Activated CD4-positive, alpha-beta T cell treated with anti-CD3 and anti-CD28 coated beads, Interleukin-2, amount 10 ng/mL, durations not matched to agents 7 days and 5 days (primary cell): ENCODE measurements at places on chromosomes 6 and 20. TPM values are rescaled to one million over a fixed set of nuclear protein-coding genes. Genes with fewer than 3 reads are reported as not detected.

- peaks cover 4% of the 10 kb centered on the region for H3K27me3 ChIP-seq
- no peaks in the 10 kb centered on the region for H3K36me3 ChIP-seq
- DNase-seq, result no peak
- no peak overlapping the region for H3K27ac ChIP-seq
Observed at GRCh38 chr20:58577871-58578598, 62.8 kb upstream of the APCDD1L start.

The OPRL1 gene
- 1.6 TPM for total RNA-seq

GRCh38 chr20:50015636-50015992, 32.8 kb downstream of the SNAI1 start:
- no peaks in the 10 kb centered on the region for H3K36me3 ChIP-seq
- H3K27ac ChIP-seq, result no peak overlapping the region
- no peak overlapping the region for H3K4me3 ChIP-seq

DNA sequence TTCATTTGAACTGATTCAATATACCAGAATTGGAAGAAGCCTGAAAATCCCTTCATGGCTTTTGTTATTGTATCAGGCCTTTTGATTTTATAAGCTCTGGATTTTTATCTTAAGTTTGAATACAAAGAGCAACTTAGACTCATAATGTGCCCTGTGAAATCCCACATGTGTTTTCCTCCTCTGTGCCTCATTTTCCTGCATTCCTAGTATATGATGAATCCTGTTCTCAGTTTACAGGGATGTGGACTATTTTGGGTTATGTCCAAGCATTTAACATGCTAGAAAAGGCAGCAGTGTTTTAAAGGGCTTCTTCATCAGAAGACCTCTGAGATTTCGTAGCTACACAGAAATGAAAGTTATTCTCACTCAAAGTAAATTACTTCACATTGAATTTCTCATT, 455.0 kb downstream of the RFPL4B start:
- H3K27me3 ChIP-seq, result no peaks in the 10 kb centered on the region
- H3K27ac ChIP-seq, result no peak overlapping the region
- H3K4me1 ChIP-seq, result no peaks in the 10 kb centered on the region
- H3K4me3 ChIP-seq, result no peak overlapping the region
- no peak for DNase-seq
- H3K36me3 ChIP-seq, result no peaks in the 10 kb centered on the region

DNA sequence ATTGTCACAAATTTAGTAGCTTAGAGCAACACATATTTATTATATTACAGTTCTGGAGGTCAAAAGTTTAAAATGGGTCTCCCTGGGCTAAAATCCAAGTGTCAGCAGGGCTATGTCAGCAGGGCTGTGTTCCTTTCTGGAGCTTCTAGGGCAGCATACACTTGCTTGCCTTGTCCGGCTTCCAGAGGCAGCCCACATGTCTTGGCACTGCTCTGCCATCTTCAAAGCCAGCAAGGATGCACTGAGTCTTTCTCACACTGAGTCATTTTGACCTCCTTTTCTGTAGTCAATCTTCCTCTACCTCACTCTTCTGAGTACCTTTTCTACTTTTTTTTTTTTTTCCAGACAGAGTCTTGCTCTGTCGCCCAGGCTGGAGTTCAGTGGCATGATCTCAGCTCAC, 39.0 kb downstream of the ADGRF4 start:
- H3K27ac ChIP-seq, result no peak overlapping the region

DNA sequence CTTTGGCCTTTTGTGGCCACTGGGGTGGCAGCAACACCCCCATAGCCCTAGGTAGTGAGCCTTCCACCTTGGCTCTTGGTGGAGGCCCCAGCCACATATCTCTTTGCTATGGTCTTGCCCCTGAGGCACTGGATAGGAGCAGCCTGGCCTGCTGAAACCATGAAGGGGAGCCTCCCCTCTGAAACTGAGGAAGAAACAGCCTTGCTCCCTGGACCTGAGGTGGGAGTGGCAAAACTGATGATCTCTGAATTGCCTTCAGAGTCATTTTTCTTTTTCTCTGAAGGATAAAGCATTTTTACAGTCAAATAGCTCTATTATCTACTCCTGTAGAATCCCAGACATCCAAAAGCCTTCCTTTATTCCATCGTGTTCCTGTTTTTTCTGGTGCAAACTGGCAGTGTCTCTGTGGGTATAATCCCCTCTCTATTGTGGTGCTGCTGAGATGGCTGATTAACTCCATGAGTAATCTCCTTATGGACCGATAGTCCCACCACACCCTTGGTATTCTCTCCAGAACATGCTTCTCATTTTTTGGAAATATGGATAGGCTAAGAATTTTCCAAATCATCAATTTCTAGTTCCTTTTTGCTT, 22.0 kb upstream of the PRSS35 start:
- no peak for DNase-seq
- no peak overlapping the region for H3K4me3 ChIP-seq
- H3K27me3 ChIP-seq, result no peaks in the 10 kb centered on the region

DNA sequence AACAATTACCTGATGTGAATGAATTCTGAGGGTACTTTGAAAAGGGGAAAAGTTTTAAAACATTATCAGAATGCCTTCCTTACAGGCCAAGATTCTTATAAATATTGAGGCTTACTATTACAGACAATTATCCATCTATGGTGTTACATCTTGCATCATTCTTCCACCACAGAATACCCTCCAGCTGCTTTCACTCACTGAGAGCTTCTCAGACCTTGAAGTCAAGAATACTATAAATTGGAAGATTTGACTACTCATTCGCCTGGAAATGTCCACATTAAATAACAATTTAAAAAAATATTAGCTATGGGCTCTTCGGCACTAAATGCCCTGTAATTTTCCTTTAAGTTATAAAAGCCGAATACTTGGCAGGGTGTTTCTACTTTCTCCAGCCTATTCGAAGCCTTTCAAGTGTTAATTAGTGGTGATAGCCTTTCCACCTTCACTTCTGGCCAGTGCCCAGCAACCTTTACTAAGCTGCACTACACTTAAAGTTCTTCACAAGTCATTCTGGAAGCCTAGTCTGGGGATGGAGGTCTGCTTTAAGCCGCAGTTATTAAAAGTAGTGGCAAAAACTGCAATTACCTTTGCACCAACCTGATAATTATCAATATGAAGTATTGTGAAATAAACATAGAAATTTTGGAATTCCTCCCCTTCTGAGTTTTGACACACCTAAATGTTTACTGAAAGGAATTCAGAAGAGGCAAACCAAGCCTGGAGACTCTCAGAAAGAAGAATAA, 100.9 kb downstream of the BMP5 start:
- H3K4me1 ChIP-seq, result no peaks in the 10 kb centered on the region
- DNase-seq, result no peak
- H3K27me3 ChIP-seq, result no peaks in the 10 kb centered on the region

GRCh38 chr6:7106215-7106751, 1.5 kb upstream of the RREB1 start:
- peak overlapping the region; percentile 95 for H3K27ac ChIP-seq
- peaks cover 26% of the 10 kb centered on the region for H3K4me1 ChIP-seq
- peak overlapping the region; percentile 82 for H3K4me3 ChIP-seq
- DNase-seq, result no peak

- peaks cover 26% of the 10 kb centered on the region for H3K4me1 ChIP-seq
- no peak for DNase-seq
Observed at GRCh38 chr6:135854799-135855198, 3.3 kb downstream of the PDE7B start.

The CCN5 gene
- total RNA-seq, result not detected

- peaks cover 14% of the 10 kb centered on the region for H3K27me3 ChIP-seq
- no peaks in the 10 kb centered on the region for H3K4me1 ChIP-seq
- no peak overlapping the region for H3K4me3 ChIP-seq
- DNase-seq, result no peak
- H3K27ac ChIP-seq, result no peak overlapping the region
- no peaks in the 10 kb centered on the region for H3K36me3 ChIP-seq
Observed at GRCh38 chr6:122770835-122771601, 8.5 kb upstream of the FABP7 start.

The MEI4 gene
- not detected for total RNA-seq

DNA sequence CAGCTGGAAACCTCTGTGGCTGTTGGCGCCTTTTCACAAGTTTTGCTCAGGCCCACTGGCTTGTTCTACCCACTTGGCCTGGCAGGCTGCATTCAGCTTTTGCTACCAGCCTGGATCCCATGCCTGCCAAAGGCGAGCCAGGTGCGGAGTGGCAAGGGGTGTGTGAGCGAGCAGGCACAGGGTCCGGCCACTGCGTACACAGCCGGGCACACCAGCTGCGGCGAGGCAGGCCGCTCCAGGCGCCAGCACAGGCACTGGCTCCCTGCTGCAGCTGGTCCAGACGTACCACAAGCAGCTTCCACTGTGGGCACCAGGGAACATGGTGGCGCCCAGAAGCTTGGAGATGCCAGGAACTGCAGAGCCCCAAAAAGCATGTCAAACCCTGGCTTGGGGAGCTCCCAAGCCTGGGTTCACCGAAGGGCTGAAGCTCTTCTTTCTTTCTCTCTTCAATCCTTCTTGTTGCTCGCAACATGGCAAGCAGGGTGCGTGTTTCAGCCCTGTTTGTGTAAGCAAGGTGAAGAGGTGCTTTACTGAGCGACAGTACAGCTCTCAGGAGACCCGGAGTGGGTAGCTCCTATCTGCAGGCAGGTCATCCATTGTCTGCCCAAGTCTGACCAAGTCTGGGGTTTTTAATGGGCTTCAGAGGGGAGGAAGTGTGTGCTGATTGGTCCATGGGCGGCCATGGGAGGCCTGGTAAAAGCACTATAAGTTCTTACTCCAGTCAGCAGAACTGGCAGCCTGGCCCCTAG, 32.6 kb upstream of the GRM4 start:
- no peak overlapping the region for H3K4me3 ChIP-seq
- H3K4me1 ChIP-seq, result peaks cover 21% of the 10 kb centered on the region
- H3K27me3 ChIP-seq, result no peaks in the 10 kb centered on the region
- H3K27ac ChIP-seq, result no peak overlapping the region
- H3K36me3 ChIP-seq, result peaks cover 7% of the 10 kb centered on the region
- no peak for DNase-seq

The PLAGL1 gene
- 4.5 TPM for total RNA-seq

The BHLHE23 gene
- not detected for total RNA-seq

- H3K27ac ChIP-seq, result no peak overlapping the region
- H3K27me3 ChIP-seq, result no peaks in the 10 kb centered on the region
- no peak for DNase-seq
Observed at GRCh38 chr6:23307516-23307915, 738.1 kb downstream of the HDGFL1 start.

DNA sequence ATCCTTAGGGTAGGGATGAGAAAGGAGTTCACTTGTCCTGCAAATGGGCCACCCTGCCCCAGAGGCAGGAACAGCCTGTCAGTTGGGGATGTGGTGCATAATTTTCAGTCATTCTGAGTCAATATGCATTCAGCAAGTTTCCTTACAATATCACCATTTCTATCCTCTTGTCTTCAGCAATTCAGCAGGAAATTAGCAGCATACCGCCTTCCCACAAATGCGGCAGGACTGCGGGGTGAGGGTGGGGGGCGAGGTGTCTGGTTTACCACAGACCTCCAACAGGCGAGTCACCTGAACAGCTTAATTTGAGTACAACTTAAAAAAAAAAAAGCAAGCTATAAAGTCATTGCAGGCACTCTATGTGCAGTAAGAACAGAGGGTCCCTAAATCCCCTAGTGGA, 126.8 kb downstream of the MAP3K7 start:
- no peaks in the 10 kb centered on the region for H3K27me3 ChIP-seq
- no peak for DNase-seq
- H3K36me3 ChIP-seq, result peaks cover 33% of the 10 kb centered on the region
- H3K27ac ChIP-seq, result peak overlapping the region; percentile 95

- peaks cover 4% of the 10 kb centered on the region for H3K36me3 ChIP-seq
- no peak overlapping the region for H3K27ac ChIP-seq
- H3K4me3 ChIP-seq, result no peak overlapping the region
- H3K27me3 ChIP-seq, result no peaks in the 10 kb centered on the region
- peaks cover 24% of the 10 kb centered on the region for H3K4me1 ChIP-seq
- DNase-seq, result no peak
Observed at GRCh38 chr6:42349753-42350511, 101.8 kb downstream of the TRERF1 start.

- peaks cover 30% of the 10 kb centered on the region for H3K4me1 ChIP-seq
- peaks cover 35% of the 10 kb centered on the region for H3K36me3 ChIP-seq
- peak overlapping the region; percentile 88 for H3K27ac ChIP-seq
- H3K27me3 ChIP-seq, result peaks cover under 1% of the 10 kb centered on the region
- no peak for DNase-seq
Observed at GRCh38 chr6:127483399-127484055, 24.3 kb upstream of the KIAA0408 start.

The MUC21 gene
- total RNA-seq, result not detected

GRCh38 chr6:81896525-81897503, 144.3 kb upstream of the TENT5A start:
- no peak overlapping the region for H3K27ac ChIP-seq
- no peaks in the 10 kb centered on the region for H3K4me1 ChIP-seq
- no peak for DNase-seq
- no peaks in the 10 kb centered on the region for H3K36me3 ChIP-seq

GRCh38 chr6:109447878-109448555, 7.5 kb downstream of the SMPD2 start:
- H3K27ac ChIP-seq, result peak overlapping the region; percentile 72
- H3K4me1 ChIP-seq, result peaks cover 44% of the 10 kb centered on the region
- H3K36me3 ChIP-seq, result peaks cover 52% of the 10 kb centered on the region

The SMLR1 gene
- total RNA-seq, result not detected

GRCh38 chr6:17454316-17455005, 61.1 kb downstream of the CAP2 start:
- peaks cover 10% of the 10 kb centered on the region for H3K27me3 ChIP-seq
- H3K36me3 ChIP-seq, result no peaks in the 10 kb centered on the region
- H3K4me3 ChIP-seq, result no peak overlapping the region
- no peaks in the 10 kb centered on the region for H3K4me1 ChIP-seq
- H3K27ac ChIP-seq, result no peak overlapping the region

DNA sequence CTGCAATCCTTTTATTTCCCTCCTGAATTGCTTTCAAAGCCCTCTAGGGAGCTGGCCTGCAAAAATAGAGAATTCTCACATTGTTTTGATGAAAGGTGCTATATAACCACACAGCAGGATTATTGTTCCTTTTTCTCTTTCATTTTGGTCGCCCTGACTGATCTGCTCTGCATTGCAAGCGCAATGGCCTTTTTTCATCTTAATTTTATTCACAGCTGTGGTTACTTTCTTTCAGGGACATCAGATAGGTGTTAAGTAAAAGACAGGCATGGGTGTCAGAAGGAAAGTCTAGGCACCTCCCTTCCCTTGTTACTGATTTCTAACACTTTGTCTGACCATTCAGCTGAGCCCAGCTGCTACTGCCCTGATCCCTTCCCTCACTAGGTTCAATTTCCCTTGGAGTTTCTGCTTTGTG, 850.5 kb upstream of the MAP3K7 start:
- H3K4me1 ChIP-seq, result peaks cover 5% of the 10 kb centered on the region
- no peaks in the 10 kb centered on the region for H3K27me3 ChIP-seq
- no peaks in the 10 kb centered on the region for H3K36me3 ChIP-seq

GRCh38 chr6:142047934-142048592, 84.7 kb upstream of the GJE1 start:
- no peak overlapping the region for H3K4me3 ChIP-seq
- H3K27ac ChIP-seq, result no peak overlapping the region
- H3K27me3 ChIP-seq, result peaks cover 3% of the 10 kb centered on the region

- no peak overlapping the region for H3K4me3 ChIP-seq
- H3K27ac ChIP-seq, result no peak overlapping the region
- no peaks in the 10 kb centered on the region for H3K4me1 ChIP-seq
- no peaks in the 10 kb centered on the region for H3K36me3 ChIP-seq
- no peak for DNase-seq
Observed at GRCh38 chr6:78538002-78538401, 329.3 kb upstream of the IRAK1BP1 start.
